ENCODE measurements at places on chromosomes 3 and 15. TPM values are rescaled to one million over a fixed set of nuclear protein-coding genes. Genes with fewer than 3 reads are reported as not detected.

- no peak for ATAC-seq
These were observed 335.2 kb upstream of the MCTP2 start for GRCh38 chr15:93895976-93896770.

The IFRD2 gene
- 45.9 TPM for total RNA-seq

GRCh38 chr3:147301781-147302180 lies 104.6 kb downstream of the ZIC4 start:
- ATAC-seq, result no peak

DNA sequence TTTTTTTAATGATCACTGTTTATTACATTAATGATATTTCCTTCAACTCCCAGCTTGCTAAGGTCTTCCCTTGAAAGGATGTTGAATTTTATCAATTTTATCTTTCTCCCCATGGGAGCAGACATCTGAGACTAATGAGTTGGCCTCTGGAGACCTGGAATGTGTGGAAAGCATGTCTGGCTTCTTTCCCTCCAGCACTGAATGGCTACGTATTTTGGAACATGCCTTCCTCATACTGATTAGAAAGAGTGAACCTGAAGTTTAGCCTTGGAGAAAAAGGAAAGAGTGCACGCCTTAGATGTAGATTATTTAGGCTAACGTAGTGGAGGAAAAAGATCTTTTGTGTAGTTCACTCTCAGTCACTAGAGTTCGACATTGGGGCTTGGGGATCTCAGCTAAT lies 25.1 kb downstream of the CASR start:
- no peak for ATAC-seq

DNA sequence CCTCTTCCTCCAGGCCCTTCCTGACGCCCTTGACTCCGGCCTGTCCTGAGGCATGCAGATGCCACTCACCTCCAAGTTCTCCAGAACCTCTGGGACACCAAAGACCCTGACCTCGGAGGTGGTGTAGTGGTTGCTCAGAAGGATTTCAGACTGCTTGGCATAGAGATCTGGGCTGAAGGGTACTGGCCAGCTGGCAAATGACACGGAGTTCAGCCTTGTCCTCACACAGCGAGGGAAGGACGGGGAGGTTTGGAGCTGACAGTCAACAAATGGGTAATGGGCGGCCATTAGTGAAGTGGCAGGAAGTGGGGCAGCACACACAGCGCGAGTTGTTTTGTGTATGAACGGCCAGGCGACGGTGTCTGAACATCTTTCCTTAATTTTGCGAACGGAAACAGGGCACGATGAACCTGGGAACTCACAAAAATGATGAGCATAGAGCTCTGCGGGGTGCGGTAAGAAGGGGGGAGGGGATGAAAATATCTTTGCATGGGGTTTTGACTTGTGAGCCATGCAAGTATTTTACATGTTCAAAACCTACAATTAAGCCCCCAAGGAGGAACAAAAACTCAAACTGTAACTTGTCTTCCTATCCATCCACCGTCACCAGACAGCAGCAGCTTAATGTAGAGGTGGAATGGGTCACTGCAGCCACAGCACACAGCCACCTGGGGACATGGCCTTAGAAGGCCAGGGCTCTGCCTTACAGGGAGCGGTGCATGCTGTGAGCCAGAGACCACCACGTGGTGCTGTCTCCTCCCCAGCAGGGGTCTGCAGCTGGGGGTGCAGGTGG lies 43.6 kb upstream of the RPL32 start:
- ATAC-seq, result no peak

The BDH1 gene
- 16.2 TPM for total RNA-seq

- no peak for ATAC-seq
These were observed 38.3 kb downstream of the SCAPER start for GRCh38 chr15:76866716-76867321.

The PLA2G4E gene
- total RNA-seq, result not detected

Data from gastroesophageal sphincter (tissue), 4 donors.